Cardiac muscle cell (in vitro differentiated cells and primary cell): ENCODE measurements at places on chromosomes 5 and 9.

DNA sequence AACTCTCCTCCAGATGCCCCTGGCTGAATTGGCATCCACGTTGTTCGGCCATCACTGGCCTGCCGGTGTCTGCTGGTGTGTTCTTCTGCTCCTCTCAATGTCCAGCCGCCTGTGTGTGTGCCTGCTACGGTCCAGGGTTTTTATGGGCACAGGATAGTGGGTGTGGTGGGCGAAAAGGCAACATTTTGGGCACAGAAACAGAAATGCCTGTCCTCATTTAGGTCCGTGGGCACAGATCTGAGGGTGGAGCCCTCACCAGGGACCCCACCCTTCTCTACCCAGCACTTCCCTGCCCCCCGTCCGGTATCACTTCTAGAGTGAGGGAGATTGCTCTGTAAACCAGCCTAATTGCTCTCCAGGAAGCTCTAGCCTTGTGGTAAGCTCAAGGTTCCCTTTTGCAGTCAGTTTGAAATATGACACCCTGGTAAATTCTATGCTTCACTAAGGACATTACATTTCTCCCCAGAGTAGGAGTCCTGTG lies 410.1 kb downstream of the MAT2B start:
- H3K27ac ChIP-seq, result no peak overlapping the region
- no peaks in the 10 kb centered on the region for H3K4me1 ChIP-seq
- no peaks in the 10 kb centered on the region for H3K36me3 ChIP-seq

DNA sequence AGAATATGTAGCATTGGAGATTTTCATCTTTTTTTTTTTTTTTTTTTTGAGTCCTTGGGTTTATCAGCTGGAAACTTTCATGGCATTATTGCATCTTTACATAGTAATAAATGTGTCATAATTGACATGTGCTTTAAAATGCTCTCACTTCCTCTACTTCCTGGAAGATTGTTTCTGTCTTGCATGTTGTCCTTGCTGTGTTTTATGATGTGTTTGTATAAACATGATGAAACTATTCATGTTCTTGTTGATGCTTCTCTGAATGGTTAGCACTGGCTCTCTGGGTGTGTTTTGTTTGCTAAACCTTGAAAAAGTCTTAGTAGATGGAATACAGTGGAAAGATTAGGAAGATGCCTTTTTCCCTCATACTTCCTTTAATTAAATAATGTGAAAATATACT lies 87.9 kb downstream of the IQGAP2 start:
- no peaks in the 10 kb centered on the region for H3K27me3 ChIP-seq
- no peak overlapping the region for H3K27ac ChIP-seq
- no peaks in the 10 kb centered on the region for H3K36me3 ChIP-seq
- no peaks in the 10 kb centered on the region for H3K4me1 ChIP-seq
- no peak overlapping the region for H3K4me3 ChIP-seq
- DNase-seq, result no peak

GRCh38 chr5:96148376-96148775 lies 186.7 kb upstream of the ELL2 start:
- no peak overlapping the region for H3K4me3 ChIP-seq
- DNase-seq, result no peak
- no peak overlapping the region for H3K27ac ChIP-seq
- H3K4me1 ChIP-seq, result no peaks in the 10 kb centered on the region

DNA sequence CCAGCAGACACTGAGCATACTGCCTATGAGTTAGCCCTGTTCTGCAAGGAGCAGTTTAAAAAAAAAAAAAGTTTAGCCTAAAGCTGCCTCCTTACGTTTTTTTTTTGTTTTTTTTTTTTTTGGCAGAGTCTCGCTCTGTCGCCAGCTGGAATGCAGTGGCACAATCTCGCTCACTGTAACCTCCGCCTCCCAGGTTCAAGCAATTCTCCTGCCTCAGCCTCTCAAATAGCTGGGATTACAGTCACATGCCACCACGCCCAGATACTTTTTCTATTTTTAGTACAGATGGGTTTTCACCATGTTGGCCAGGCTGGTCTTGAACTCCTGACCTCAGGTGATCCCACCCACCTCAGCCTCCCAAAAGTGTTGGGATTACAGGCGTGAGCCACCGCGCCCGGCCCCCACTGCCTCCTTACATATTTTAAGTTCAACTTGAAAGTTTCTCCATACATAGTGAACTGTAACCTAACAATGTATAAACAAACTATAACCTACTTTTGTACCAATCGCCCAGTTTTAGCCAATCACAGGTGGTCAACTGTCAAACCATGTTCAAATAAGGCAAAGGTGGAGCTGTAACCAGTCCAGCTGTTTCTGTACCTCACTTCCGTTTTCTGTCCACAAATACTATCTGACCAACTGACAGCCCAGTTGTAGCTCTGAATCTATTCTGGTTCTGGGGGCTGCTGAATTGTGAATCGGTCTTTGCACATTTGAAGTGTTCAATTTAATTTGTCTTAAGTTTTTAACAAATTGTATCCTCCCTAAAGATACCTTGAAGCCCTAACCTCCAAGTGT lies 17.1 kb downstream of the GKAP1 start:
- no peak for DNase-seq
- H3K4me3 ChIP-seq, result no peak overlapping the region
- no peaks in the 10 kb centered on the region for H3K4me1 ChIP-seq
- H3K27me3 ChIP-seq, result no peaks in the 10 kb centered on the region
- no peak overlapping the region for H3K27ac ChIP-seq
- peaks cover 19% of the 10 kb centered on the region for H3K36me3 ChIP-seq

- no peaks in the 10 kb centered on the region for H3K4me1 ChIP-seq
- peaks cover 16% of the 10 kb centered on the region for H3K36me3 ChIP-seq
- no peaks in the 10 kb centered on the region for H3K27me3 ChIP-seq
- no peak overlapping the region for H3K4me3 ChIP-seq
- H3K27ac ChIP-seq, result no peak overlapping the region
Measured at GRCh38 chr5:37133939-37134338, 115.2 kb downstream of the CPLANE1 start.

DNA sequence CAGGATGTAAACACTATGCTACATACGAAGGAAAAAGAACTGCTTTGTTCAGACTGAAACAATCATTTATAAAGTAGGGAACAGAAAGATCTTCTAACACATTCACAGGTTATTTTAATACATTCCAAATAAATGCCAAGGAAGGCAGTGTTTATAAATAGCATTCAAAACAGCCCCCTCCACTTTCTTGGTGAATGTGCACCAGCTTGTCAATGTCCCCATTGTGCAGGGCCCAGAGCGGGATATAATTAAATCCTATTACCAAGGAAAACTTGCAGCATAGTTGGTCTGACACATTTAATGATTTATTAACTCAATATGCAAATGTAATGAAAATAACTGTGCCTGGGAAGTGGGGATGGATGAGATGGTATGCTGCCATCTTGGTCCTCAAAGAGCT lies 135.9 kb upstream of the RAD23B start:
- H3K36me3 ChIP-seq, result no peaks in the 10 kb centered on the region
- no peak for DNase-seq
- no peaks in the 10 kb centered on the region for H3K4me1 ChIP-seq
- H3K27me3 ChIP-seq, result no peaks in the 10 kb centered on the region
- no peak overlapping the region for H3K27ac ChIP-seq

GRCh38 chr5:173680660-173681242 lies 64.3 kb upstream of the BOD1 start:
- no peaks in the 10 kb centered on the region for H3K27me3 ChIP-seq
- no peaks in the 10 kb centered on the region for H3K4me1 ChIP-seq
- H3K36me3 ChIP-seq, result no peaks in the 10 kb centered on the region
- H3K4me3 ChIP-seq, result no peak overlapping the region
- DNase-seq, result no peak
- H3K27ac ChIP-seq, result no peak overlapping the region

DNA sequence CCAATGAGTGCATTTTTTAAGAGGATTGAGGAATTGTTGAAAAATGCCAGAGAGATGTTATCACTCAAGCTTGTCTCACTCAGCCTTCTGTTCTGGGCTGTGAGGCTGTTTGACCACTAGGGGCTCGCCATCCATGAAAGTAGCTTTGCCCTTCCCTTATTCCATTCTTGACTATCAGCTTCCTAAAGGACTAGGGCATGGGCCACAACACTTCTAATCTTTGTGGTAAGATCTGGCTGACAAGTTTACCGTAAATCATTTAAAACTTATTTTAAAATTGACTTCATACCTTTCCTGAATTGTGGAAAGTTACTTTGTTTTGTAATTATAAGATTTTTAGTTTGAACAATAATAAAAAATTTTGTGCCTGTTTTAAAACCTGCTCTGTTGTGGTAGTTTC lies 49.5 kb downstream of the TJP2 start:
- H3K27ac ChIP-seq, result peak overlapping the region; percentile 64
- H3K4me3 ChIP-seq, result no peak overlapping the region
- H3K36me3 ChIP-seq, result peaks cover 52% of the 10 kb centered on the region

DNA sequence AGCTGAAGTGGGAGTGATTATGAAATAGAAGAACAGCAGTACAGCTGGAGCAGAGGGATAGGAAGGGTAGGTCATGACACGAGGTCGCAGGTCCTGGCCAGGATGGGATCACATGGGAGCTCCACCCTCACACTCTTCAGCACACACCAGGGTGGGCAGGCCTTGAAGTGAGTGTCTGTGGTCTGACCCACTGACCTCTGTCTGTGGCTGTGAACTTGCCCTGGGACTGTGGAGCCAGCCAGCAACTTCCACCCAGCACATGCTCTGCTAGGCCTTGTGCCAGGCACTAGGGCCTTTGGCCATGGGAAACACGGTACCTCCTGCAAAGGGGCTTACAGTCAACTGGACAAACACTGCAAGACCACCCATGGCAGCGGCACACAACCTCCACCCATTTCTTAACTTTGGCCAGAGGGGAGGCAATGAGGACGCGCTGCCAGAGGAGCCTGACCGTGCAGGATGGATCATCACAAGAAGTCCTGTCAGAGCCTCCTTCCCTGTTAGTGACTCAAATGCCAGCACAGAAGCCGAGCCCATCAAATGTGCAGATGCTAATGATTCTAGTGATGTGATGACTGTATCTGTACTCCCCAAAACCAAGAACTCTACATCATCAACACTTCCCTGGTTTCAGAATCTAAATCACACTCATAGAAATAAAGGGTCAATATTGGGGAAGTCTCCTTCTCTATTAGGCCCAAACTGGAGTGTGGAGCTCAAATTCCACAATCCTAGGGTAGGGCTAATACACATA lies 113.6 kb downstream of the DPYSL3 start:
- no peak overlapping the region for H3K27ac ChIP-seq
- peaks cover 31% of the 10 kb centered on the region for H3K4me1 ChIP-seq
- H3K4me3 ChIP-seq, result no peak overlapping the region

DNA sequence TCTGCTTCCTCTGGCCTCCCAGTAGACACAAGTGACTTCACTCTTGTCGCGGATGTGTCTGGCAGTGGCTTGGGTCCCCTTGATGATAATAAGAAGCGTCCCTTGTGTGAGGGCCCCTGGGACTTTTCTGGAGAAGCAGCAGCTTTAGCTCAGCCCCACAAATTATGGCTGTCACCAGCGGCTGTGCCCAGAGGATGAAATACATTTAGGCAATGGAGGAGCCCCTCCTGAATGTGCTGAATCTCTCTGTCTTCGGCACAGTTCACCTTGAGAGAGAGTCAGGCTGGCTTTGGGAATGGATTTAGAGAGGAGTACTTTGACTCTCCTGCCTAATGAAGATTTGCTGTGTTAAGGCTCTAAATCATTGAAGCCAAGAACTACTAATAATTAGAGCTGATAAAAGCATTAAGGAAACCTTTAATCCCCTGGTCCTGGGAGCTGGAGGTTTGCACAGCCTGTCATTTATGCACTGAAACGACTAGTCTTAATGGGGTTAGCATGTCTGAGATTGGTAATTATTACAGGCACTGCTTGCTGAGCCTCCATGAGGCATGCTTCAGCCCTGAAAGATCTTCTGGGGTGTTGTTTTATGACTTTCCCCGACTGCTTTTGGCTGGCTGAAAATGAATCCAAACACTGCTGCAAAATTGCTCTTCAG lies 127.0 kb downstream of the TENT4A start:
- DNase-seq, result no peak
- H3K4me1 ChIP-seq, result no peaks in the 10 kb centered on the region
- H3K4me3 ChIP-seq, result no peak overlapping the region
- H3K36me3 ChIP-seq, result no peaks in the 10 kb centered on the region
- no peaks in the 10 kb centered on the region for H3K27me3 ChIP-seq
- no peak overlapping the region for H3K27ac ChIP-seq

- H3K27ac ChIP-seq, result no peak overlapping the region
- DNase-seq, result no peak
- H3K27me3 ChIP-seq, result no peaks in the 10 kb centered on the region
Measured at GRCh38 chr5:133303298-133303697, 251.5 kb downstream of the HSPA4 start.

DNA sequence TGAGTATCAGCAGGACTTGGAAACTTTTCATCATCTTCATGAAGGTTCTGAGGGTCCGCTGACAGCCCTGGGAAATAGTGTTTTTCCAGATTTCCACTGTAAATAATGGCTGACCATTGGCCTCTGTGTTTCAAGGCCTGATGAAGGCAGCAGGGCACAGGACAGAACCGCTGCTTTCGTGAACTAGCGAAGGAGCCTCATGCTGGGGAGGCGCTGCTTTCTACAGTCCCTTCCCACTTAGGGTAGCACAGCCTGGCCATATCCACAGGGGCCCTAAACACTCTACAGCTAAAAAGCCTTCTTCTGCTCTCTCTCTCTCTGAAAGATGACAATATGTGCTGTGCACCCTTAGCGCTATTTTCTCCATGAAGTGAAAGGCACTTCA lies 118.2 kb downstream of the MED27 start:
- H3K36me3 ChIP-seq, result no peaks in the 10 kb centered on the region
- DNase-seq, result no peak
- no peaks in the 10 kb centered on the region for H3K27me3 ChIP-seq
- no peak overlapping the region for H3K4me3 ChIP-seq
- H3K4me1 ChIP-seq, result peaks cover 5% of the 10 kb centered on the region

- H3K27ac ChIP-seq, result peak overlapping the region; percentile 6
- peaks cover 34% of the 10 kb centered on the region for H3K36me3 ChIP-seq
- no peak overlapping the region for H3K4me3 ChIP-seq
- H3K4me1 ChIP-seq, result peaks cover 3% of the 10 kb centered on the region
- no peak for DNase-seq
Measured at GRCh38 chr5:1823381-1824034, 22.3 kb downstream of the NDUFS6 start.

GRCh38 chr5:66718374-66719002 lies 122.3 kb downstream of the MAST4 start:
- H3K4me3 ChIP-seq, result no peak overlapping the region
- no peak for DNase-seq
- H3K4me1 ChIP-seq, result no peaks in the 10 kb centered on the region
- no peaks in the 10 kb centered on the region for H3K36me3 ChIP-seq
- H3K27ac ChIP-seq, result no peak overlapping the region

DNA sequence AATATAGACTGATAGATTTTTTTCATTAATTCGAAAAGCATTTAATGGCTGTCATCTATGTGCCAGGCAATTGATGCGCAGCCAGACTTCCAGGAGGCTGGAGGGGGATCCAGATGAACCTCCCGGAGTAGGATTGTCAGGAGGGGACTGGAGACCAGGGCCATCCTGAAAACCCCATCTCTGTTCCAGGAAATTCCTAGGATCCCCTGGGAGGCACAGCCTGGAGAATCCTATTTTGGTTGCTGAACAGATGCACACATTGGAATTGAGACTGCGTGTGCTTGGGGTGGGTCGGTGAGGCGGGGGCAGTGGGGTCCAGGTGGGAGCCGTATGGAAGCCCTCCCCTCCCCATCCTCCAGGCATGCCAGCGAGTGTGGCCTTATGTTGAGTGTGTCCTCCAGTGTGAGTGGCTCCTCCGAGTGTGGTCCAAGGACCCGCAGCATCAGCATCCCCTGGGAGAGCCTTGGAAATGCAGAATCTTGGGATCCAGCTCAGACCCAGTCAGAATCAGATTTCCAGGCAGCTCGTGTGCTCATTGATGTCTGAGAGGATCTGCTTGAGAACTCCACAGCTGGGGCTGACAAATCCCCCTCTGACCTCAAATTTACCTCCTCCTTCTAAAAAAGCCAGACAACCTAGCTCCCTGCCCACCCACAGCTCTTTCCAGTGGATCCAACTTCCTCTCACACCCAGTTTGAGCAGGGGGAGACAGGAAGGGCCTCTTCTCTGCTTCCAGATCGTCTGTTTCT lies 38.7 kb downstream of the ROPN1L start:
- H3K27me3 ChIP-seq, result no peaks in the 10 kb centered on the region
- H3K4me1 ChIP-seq, result peaks cover 4% of the 10 kb centered on the region
- H3K27ac ChIP-seq, result peak overlapping the region; percentile 31
- no peaks in the 10 kb centered on the region for H3K36me3 ChIP-seq
- no peak for DNase-seq
